ENCODE measurements at places on chromosomes 6 and 20.

DNA sequence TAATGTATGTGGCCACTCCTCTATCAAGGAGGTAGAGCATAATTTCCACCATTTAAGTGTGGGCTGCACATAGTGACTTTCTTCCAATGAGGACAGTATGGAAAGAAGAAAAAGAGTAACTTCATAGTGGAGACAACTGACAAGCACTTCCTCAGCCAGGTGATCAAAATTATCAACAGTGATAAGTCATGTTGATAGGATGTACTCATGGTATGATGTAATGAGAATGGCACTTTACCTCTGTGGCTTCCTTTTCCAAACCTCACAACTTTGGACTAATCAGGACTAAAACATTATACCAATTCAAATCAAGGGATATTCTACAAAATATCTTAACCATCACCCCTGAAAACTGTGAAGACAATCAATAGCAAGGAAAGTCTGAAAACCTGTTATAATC, 302.3 kb upstream of the CITED2 start:
- DNase-seq: no peak

- DNase-seq: no peak
These were observed 38.2 kb downstream of the NCR2 start for GRCh38 chr6:41373627-41373918.

DNA sequence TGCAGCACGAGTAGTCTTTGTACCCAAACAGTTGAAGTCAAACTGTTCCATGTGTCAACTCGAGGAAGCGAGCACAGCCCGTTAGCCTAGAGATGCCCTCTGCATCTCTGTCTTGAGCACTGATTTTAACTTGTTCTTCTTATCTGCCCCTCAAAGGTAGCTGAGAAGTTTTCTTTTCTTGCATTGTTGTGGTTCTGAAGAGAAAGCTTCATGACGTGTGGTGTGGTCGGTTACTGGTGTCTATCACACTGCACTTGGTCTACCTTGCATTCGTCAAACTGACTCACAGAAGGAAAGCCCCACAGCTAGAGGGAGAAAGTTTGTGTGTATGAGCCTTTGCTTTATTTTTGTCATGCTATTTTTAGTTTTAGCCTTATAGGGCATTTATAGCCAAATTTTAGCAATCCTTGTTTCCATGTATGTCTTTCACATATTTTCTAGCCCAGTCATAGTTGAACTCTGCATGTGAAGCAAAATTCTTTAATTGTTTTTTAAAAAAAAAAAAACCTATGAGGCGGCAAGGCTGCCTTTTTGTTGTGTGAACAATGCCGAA, 115.1 kb downstream of the JAG1 start:
- no peak for DNase-seq

DNA sequence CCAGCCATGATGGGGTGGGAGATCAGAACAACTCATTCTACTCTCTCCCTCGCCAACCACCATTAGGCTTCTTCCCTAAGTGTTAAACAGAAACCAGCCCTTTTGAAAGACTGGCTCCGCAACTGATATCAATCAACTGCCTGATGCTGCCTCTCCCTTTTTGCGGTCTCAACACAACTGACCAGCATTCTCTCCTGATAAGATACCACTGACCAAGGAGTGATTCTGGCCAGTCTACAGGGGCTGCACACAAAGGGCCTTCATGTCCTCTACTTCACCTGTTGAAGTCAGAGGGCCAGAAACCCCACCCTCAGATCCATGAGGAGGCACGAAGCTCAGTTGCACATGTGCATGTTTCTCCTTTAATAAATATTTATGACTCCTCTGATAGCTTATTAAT, 145.1 kb downstream of the CD24 start:
- no peak for DNase-seq

GRCh38 chr6:19034986-19035385, 647.8 kb downstream of the RNF144B start:
- DNase-seq: no peak

DNA sequence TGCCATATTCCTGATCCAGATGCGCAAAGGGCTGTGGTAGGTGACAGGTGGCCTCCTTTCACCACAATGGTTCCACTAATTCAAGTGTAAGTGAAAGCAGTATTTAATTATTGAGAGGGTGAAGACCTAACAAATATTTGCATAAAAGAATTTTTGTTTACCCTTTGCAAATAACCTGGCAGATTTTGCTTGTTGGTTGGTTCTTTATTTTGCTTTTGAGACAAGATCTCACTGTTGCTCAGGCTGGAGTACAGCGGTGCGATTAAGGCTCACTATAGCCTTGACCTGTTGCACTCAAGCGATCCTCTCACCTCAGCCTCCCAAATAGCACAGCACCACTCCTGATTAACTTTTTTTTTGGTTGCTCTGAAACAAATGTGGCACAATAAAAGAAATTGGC, 49.2 kb downstream of the PCNA start:
- no peak for DNase-seq

GRCh38 chr6:42805297-42805861, 23.5 kb downstream of the BICRAL start:
- DNase-seq: no peak

DNA sequence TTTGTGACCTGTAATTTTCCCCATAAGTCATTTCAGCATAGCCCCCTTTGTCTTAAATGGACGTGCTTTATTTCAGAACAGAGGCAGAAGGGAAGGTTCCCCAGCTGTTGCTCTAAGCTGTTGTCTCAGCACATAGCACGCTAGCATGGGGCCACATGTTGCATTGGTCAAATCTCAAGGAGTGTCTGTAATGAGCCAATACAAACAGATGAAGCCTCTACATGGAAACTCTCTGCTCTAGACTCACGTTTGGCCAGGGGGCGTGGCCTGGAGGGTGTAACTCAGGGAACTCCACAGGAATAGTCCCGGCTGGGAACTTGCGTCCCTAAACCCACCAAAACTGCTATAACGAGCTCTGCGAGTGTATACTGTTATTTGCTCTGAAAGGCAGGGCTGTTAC, 35.2 kb upstream of the SLC22A2 start:
- no peak for DNase-seq

- no peak for DNase-seq
These were observed 73.0 kb downstream of the SLX4IP start for GRCh38 chr20:10508060-10508459.

DNA sequence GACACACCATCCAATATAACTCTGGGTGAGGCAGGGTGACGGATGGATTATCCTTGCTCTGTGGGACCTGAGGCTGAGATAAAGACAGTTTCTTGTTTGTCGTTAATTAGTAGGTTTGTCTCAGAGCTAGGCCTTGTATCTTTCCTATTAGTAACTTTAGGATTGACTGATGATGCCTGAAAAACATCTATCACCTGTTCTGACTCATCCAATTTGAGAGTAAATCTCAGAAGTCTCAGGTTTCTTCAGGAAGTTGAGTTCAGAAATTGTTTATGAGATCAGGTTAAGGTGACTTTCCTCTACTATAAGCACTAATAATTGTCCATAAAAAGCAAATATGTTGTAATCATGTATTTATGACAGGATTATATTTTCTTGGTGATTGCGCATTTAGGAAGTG, 129.5 kb upstream of the SUPT3H start:
- DNase-seq: no peak

DNA sequence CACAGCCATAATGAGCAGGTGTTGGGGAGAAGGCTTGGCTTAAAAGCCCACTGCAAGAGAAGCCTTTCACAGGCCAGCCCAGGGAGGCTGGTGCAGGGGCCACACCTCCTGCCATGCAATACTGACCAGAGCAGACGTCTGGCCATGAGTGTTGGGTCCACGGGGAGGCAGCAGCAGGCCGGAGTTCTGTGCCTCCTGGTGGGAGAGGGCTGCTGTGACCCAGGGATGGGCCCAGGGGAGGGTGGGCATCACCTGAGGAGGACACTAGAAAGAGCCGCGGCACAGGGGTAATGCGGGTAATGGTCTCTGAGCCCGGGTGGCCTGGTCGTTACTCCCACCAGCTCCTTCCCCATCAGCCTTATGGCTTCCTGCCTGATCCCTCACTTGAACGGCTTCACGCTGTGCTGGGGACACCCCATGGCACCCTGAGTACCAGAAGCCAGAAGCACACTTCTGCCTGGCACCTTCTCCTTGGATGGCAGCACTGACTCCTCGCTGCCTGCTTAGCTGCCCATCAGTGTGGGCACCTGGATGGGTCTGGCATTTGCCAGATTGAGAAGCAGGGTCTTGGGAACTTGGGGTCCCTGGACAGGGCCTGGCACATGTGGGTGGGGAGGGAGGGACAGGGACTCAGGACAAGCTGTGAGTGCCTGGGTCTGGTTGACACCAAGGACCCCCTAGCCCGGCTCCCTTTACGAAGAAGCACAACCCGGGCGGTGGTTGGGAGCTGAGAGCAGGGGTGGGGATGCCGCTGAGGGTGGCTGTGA, 108.8 kb downstream of the ASXL1 start:
- no peak for DNase-seq

GRCh38 chr20:64112691-64113443, 5.5 kb upstream of the NPBWR2 start:
- no peak for DNase-seq

DNA sequence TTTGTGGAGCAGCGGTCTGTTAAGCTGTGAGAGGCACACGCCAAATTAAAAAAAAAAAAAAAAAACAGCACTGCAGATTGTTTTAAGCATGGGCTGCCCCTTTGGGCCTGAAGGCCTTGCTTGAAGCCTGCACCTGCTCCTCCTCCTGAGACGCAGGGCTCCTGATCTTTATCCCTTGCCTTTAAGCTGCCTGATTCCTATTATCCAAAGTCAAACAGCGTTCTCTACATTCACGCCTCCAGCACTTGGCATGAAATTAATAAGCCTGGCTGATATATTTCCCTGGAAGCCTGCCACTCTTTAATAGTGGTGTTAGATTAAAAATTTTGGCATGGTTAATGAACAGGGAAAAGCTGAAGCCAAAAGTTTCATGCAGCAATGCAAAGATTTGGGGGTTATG, 163.9 kb downstream of the FAXC start:
- DNase-seq: no peak

DNA sequence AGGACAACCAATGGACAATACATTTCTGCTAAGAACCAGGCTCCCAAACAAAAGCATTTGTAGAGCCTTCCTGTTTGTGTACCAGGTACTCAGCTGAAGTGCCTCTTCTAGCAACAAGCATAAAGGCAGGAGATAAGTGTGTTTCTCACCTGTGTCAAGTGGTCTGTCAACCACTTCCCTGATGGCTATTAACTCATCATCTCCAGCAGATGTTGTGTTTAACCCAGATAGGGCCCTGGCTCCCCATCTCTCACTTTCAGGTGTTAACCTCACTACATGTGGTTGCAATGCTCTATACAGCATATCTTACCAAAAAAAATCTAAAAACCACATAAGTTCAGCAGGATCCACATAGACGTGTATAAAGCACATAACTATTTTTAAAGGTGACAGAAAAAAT, 9.6 kb upstream of the IL17A start:
- no peak for DNase-seq

DNA sequence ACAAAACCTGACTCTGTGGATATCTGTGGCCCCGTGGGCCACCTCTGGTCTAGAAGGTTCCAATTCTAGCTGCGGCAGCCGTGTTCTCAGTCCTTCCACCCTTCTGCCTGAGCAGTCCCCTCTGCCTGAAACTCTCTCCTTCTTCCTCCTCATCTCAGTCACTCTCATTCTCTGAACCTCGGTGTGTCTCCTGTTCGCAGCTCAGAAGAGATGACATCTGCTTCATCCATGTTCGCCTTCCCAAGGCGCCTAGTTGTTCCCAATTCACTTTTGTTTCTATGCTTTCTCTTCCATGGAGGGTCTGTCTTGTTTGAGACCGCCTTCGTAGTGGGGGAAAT, 95.5 kb downstream of the CEBPB start:
- no peak for DNase-seq

DNA sequence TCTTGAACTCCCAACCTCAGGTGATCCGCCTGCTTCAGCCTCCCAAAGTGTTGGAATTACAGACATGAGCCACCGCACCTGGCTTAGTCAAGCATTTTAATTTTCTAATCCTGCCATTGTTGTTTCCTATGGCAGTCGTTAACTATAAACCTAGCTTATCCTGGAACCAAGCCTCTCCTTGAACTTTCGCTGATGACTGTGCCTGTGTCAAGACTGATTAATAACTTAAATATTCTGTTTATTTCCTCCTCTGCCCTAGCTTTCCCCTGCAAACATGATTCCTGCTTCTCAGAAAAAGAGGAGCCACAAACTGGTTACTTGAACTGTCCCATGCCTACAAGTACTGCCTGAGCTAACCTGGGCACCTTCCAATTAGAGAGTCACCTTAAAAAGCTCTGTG, 1.5 kb downstream of the VNN1 start:
- DNase-seq: no peak

GRCh38 chr6:122653094-122653493, 42.9 kb downstream of the PKIB start:
- DNase-seq: no peak

GRCh38 chr6:116073765-116074440, 13.2 kb upstream of the FRK start:
- DNase-seq: no peak

- DNase-seq: no peak
These were observed 315.4 kb downstream of the SAMD5 start for GRCh38 chr6:147823936-147824335.

DNA sequence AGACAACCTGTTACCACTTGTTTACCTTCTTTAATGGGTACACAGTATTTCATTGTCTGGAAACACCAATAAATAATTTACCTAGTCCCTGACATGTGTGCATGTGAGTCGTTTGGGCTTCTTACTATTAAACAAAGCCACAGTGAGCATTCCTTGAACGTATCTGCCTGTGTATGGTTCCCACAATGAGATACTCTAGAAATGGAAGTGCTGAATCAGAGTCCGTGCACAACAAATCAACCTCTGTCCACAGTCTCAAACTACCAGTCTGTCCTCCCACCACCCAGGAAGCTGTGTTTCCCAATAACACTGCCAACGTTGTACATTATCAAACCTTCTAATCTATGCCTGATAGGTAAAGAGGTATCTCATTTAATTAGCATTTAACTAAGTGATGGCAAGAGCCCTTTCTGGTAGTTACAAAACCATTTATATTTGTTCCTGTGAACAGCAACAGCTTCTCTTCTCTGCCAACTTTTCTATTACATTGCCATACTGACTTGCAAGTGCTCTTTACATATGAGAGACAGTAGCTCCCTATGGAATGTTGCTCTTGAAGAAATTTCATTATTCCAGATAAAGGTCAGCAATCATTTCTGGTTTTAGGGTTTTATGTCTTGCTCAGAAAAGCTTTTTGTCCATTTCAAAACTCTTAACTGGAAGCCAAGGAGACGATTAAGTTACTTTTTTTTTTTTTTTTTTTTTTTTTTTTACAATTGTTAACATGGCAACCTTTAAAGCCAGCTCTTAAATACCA, 14.7 kb downstream of the JAG1 start:
- no peak for DNase-seq

- no peak for DNase-seq
These were observed 32.6 kb downstream of the DTNBP1 start for GRCh38 chr6:15630202-15630601.

DNA sequence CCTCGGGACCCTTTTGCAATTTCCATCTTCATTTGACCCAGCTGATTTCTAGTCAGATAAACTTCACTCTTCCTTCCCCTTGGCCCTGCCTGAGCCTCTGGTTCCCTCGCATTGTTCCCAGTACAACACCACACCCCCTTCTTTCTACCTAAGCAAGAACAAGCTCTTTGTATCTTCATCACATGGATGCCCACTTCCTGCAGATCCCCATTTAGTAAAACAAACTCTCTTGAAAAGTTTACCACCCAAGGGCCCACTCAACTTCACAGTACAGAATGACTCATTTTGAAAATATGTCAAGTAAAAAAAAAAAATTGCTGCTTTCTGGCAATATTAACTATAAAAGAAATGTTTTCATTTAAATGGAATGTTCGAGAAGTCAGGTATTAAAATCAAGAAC, 5.2 kb downstream of the FAXC start:
- DNase-seq: no peak

GRCh38 chr20:51462566-51463276, 79.8 kb downstream of the NFATC2 start:
- DNase-seq: no peak
